Stimulated activated naive CD4-positive, alpha-beta T cell treated with Interleukin-2 at 50 U/mL for 16 hours (primary cell): ENCODE measurements at places on chromosomes 1 and 21.

DNA sequence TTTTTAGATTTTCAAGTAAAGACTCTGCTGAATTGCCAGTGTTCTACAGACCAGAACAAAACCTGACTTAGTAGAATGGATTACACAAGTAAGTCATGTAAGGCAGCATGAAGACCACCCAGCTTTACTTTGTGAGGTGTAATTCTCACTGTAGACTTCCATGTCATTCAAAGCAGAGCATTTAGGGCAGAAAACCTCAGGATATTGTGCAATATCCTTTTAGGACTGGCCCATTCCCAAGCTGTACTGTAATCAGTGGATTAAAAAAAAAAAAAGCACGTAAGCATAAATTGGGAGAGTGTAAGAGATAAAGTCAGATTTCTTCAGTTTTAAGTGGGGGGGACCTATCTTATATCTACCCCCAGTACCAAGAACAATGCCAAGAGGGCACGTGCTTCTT lies 380.5 kb upstream of the PRMT6 start:
- no peak for DNase-seq

DNA sequence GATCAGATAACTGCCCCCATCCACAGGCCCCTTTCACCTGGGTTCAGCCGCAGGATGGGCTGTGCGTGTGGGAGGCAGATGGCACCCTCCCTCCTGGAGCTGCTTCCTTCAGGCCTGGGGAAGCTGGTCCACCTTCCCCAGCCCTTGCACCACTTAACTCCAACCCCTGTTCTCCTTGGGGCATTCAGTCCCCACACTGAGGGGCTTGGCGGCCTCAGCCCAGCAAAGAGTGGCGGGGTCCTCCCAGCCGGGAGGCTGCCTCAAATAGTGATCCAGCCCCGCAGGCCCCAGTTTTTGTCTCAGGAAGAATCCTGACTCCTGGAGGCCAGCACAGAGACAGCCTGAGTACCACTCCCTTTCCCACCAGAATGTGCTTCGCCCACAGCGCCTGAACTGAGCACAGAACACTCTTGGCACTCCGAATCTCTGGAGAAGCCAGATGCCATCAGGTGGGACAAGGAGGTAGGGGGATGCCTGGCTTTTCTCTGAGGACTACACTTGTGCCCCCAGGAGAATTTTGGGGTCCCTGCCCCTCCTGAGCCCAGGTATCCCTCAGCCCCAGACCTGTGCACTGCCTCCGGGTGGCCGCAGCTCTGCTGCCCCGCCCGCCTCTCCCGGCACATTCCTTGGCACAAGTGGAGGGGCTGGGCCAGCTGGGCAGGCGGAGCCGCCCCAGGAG lies 936 bp downstream of the PAQR6 start:
- no peak for DNase-seq

- DNase-seq, result no peak
These were observed 130.1 kb upstream of the MAP1LC3C start for GRCh38 chr1:242128951-242129502.

DNA sequence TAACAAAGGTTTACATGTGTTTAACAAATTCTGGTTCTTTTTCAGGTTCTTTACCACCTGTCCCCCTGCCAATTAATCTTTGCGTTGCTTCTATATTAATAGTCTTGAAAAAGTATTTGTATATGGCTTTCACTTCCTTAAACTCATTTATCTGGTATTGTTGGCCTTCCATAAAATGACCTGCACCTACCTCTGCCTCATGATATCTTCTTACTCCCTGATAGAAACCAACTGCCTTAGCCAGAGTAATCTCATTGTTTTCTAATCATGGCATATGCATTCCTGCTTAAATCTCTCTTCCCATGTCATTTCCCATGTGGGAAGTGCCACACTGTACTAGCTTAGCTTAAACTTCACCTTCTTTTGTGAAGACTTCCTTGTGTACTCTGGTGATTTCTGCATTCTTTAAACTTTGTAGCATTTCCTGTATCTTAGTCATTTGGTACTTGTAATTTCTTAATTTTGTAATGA lies 8.7 kb downstream of the SMG7 start:
- DNase-seq, result no peak

GRCh38 chr1:155092131-155092530 lies 13.5 kb downstream of the EFNA3 start:
- no peak for DNase-seq

DNA sequence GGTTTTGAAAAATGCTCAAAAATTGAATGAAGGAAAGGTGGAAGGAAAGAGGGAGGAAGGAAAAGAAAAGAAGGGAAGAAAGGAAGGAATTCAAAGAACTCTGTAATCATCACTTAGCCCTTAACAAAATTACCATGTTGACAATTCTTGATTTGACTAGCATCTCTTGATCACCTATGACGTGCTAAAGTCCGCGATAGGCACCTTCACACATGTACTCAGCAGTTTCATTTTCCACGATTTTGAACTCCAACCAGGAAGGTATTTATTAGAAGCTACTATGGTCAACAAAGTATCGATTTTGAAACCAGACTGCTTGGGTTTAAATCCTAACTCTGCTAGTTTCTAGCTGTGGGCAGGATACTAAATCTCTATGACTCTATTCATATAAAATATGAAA lies 146.9 kb downstream of the DAB1 start:
- DNase-seq, result no peak

DNA sequence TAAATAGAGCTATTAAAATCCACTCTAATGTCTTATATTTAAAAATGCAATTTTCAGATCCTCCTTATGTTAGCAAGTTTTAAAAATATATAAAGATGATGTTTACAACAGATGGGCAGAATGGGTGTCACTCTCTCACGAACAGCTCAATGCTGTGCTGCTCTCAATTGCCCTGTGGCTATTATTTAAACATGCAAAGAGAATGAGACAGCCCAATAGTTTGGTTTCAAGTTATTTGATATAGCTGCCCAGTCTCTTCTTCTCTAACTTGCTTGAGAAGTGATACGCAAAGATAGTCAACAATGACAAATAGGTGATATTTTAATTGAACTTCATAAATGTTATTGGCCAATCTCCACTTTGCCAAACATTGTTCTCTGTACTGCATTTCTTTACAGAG lies 199.3 kb upstream of the GREM2 start:
- DNase-seq, result no peak

GRCh38 chr1:223723351-223723904 lies 11.1 kb downstream of the CAPN2 start:
- no peak for DNase-seq

GRCh38 chr21:34846601-34847112 lies 177.9 kb downstream of the CLIC6 start:
- DNase-seq, result no peak

DNA sequence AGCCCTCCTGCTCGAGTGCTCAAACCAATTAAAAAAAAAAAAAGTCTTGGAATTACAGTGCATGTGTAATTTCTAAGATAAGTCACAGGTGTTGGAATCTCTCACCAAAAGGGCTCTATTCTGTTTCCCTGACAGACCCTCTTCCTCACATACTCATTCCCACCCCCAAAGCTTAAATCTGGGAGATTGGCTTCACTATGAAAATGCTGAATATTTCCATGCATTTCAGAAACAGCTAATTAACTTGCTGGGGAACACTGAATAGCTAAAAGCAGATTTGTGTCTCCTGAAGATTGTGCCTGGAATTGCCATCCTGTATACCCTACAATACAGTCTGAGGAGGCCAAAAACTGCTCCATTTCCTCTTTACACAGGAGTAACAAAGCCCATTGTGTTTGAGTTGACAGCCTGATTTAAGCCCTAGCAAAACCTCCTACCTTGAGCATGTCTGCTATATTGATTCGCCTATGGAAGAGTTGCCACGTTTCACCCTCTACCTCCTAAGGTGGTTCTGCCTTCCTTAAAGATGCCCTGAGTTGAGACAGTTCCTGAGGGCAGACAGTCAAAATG lies 1.4 kb upstream of the PIK3R3 start:
- DNase-seq, result no peak

GRCh38 chr21:27582948-27583430 lies 616.1 kb upstream of the ADAMTS5 start:
- no peak for DNase-seq

GRCh38 chr1:193265716-193266115 lies 79.3 kb upstream of the B3GALT2 start:
- DNase-seq, result no peak

GRCh38 chr1:20194757-20195461 lies 8.6 kb upstream of the PLA2G2C start:
- DNase-seq, result peak; percentile 70

GRCh38 chr1:67683316-67683715 lies 1.7 kb upstream of the GADD45A start:
- no peak for DNase-seq

- no peak for DNase-seq
These were observed 81.6 kb upstream of the SSX2IP start for GRCh38 chr1:84771895-84772294.

- DNase-seq, result no peak
These were observed 64.2 kb upstream of the ADAM30 start for GRCh38 chr1:119960501-119960900.

DNA sequence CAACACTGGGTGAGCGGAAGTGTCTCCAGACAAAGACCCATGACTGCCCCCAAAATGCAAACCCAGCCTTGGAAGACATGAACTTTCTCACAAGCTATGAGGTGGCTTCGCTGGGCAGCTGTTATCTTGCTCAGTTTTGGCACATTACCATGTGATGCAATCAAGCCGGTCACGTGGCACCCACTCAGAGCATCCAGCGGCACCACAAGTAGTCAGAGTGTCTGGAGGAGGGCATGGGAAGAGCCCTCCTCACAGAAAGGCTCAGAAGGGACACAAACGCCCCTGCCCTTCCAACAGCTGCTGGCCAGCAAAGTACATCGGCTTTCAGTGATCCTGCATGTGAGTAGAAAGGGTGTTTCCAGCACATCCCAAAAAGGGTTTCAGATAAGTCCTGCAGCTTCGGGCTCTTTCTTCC lies 145.5 kb upstream of the IRF2BP2 start:
- DNase-seq, result no peak

GRCh38 chr1:7442036-7442435 lies 329.1 kb upstream of the VAMP3 start:
- no peak for DNase-seq
